ENCODE measurements at places on chromosomes 11 and 22.

GRCh38 chr11:100578831-100579311 is 108.2 kb upstream of the ARHGAP42 start:
- DNase-seq, result no peak

- DNase-seq, result no peak
Observed at GRCh38 chr22:26162926-26163325, 6.3 kb upstream of the SEZ6L start.

DNA sequence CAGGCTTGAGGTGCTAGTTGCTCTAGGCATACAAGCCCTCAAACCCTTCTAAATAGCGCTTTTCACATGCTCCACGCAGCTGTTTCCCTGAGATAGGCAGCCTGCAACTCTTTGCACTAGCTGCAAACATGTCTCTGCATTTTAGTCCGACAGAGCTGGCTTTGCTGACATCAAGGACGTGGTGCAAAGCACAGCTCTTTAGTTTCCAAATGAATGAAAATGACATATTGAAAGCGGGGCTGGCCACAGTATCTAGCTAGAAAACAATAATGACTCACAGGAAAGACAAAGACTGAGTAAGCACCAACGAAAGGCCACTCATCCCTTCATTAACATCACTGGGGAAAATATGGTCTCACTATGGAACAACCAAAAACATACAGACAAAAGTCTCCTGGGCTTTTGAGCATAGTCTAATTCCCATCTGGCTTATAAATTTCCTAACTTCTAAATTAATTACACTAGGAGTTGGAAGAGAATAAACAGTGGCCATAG is 15.3 kb upstream of the ZC3H12C start:
- DNase-seq, result no peak

DNA sequence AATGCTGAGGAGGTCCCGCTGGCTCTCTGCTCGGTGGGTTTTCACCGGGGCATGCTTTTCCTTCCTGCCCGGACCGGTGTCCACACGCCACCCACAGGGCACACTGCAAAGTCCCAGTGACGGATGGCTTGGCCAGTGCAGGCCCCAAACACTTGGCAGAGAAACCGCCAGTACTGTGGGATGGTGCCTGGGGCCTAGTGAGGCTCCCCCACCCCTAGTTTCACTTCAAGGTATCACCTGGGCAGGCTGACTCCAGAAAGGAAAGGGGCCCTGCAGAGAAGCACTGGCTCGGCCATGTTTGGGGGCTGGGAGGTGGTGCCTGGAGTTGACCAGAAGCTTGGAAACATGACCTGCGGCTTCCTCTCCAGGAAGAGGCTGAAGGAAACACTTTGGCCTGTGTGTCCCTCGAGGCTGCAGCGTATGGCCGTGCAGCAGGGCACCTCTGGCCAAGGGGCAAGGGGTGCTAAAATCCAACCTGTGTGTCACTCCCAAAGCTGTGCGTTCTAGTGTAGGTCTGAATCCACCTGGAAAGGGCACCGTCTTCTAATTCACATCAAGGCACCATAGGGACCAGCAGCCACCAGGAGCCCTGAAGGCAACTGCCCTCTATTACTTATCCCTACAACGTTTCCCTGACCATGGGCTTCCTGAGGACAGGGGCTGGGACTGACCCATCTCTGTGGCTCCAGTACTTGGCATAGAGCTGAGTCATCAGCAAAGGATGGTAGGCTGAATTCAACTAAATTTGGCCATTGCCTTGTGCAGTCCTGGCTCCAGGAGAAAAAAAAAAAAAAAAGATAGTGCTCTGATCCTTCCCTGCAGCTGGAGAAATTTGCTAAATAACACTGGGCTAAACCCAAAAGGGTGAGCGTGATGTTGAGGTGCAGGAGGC is 22.6 kb downstream of the TPBGL start:
- no peak for DNase-seq

GRCh38 chr22:37330200-37331033 is 48.1 kb downstream of the CYTH4 start:
- DNase-seq, result no peak

DNA sequence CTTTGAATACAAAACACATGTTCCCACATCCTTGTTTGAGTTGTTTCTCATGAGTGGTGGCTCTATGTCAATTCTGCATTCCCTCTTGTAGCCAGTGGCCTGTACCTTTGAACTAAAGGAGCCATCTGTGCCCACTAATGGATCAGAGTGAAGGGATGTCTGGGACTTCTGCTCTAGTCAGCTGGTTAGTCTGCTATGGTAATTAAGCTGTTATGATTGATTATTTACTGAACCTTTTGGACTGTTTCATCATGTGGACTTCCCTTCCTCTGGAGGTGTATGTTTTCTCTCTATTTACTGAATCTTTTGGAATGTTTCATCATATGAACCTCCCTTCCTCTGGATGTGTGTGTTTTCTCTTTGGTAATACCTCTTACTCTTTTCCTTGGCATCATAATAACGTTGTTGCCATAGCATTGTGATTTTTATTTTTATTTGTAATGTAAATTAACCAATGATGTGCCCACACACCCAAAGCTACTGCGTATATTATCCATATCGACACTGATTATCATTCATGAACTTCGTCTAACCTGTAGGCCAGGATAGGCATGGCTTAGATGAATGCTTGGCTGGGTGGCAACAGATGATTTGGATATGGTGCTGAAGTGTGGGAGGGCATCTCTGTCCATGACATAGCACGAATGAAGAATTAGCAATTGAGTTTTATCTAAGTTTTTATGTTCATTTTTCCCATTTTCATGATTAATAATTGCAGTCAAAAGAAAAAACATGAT is 112.3 kb upstream of the SORL1-AS1 start:
- DNase-seq, result no peak

- peak; percentile 25 for DNase-seq
Observed at GRCh38 chr22:21045585-21046294, at the start of gene LRRC74B. Gene LRRC74B (plus strand): TSS chr22:21045946. CDS start chr22:21045987, 41 bp downstream.

GRCh38 chr11:118892514-118892913 is 8.8 kb downstream of the CXCR5 start:
- no peak for DNase-seq

GRCh38 chr11:134486106-134486505 is 74.1 kb upstream of the B3GAT1 start:
- DNase-seq, result no peak

DNA sequence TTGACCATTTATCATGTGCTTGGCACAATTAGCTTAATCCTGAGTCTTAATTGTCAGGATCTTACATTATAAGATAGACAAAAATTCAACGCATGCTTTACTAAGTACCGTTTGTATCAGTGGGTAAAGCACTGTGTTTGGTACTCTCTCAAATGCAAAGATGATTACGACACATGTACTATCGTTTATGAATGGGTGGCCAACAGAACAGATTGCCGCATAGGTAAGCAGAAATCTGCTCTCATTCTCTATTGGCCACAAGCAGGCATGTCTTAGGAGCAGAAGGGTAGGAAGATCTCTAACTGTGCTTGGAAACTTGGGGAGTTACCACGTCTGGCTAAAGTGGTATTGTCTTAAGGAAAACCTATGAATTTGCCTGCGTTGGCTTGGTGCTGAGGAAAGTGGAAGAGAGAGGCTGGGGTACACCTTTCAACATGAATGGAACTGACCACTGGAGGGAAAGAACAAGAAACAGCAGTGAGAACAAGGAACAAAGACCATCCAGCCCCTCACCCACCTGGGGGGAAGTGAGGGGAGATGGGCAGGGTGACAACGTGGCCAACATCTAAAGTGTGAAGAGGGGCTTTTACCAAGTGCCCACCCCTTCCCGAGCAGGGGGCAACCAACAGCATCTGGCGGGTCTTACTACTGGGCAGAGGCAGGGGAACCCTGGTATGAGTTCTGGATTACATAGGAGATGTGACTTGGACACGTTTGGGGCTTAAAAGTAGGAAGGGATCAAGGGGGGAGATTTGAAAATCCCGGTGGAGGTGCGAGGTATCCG is 1.0 kb upstream of the TUBA8 start:
- no peak for DNase-seq

GRCh38 chr11:20452585-20452984 is 65.1 kb downstream of the PRMT3 start:
- DNase-seq, result no peak

GRCh38 chr11:76524919-76525318 is 80.1 kb downstream of the EMSY start:
- DNase-seq, result no peak

DNA sequence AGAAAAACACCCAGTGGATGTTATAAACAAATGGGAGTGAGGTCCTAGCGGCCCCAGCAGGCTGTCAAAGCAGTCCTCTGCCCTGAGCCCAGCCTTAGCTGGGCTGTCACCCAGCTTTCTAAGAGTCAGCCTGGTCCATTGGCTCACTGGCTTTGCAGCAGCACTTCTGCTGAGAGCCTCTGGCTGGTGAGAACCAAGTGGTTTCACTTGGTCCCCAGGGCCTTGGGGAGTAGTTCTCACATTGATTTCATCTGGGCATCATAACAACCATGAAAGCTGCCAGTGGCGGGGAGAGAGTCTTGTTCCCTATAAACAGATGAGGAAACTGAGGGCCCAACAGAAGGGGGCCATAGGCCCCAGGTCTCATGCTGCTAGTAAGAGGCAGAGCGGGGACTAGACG is 11.4 kb downstream of the SEC14L6 start:
- DNase-seq, result no peak

DNA sequence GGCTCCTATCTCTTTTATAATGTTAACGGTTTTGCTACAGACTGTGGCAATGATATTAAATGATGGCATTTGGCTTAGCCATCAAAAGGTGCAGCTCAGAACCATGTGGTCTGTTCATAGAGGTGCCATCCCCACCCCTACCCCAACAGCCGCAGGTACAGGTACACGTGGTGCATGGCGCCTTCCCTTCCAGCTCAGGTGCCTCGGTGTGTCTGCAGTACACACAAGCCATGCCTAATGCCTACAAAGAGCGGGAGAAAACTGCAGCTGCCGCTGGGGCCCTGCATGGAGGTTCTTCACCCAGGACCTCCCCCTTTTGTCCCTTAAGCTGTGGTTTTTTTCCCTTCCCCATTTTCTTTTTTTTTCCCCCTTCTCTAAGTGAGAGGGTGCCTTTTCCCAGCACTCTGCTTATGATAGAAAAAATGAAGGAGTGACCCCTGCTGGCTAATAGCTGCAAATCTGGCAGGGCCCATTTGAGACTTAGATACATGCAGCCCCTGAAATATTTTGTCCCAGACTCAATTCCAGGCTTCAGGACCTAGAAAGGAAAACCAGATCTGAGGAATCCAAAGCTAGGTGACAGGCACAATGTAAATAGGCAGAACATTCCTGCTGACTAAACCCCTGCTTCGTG is 6.5 kb downstream of the OR52M1 start:
- DNase-seq, result no peak

DNA sequence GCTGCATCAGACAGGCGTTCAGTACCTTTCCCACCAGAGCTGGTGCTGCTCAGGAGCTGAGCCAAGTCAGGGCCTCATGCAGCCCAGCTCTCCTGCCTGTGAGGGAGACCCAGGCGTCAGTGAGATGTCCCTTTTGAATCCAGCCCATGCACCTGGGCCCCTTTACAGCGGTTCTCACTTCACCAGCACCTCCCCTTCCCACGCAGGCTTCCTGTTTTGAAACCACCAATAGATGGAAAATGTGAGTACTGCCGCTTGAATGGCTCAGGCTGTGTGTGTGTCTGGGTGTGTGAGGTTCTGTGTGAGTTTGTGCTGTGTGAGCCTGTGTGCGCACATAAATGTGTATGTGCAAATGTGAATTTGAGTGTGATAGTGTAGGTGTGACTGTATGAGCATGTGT is 88.4 kb downstream of the UBASH3B start:
- peak; percentile 64 for DNase-seq

DNA sequence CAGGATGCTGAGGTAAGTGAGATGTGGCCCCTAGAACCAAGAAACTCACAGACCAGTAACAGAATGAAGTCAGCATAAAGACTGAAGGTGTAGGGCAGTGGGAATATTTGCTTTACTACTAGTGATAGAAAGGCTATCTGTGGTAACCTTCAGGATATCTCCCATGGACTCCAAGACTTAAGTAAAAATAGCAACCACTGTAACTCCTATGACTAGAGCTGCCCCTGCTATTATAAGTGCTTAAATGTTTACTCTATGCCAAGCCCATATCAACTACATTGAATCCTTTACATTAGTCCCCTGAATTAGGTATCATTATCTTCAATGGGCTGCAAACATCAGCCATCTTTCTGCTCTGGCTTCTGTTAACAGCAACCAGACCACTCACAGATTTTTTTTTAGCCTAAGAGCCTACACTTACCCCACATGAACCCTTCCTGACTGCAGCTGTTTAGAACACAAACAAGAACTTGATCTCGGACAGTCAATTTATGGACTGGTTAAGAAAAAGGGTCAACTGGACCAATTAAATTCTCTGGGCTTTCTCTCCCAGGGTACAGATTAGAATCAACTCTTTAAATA is 335.1 kb upstream of the API5 start:
- DNase-seq, result no peak

GRCh38 chr11:126897430-126897829 is 103.1 kb downstream of the KIRREL3 start:
- no peak for DNase-seq

DNA sequence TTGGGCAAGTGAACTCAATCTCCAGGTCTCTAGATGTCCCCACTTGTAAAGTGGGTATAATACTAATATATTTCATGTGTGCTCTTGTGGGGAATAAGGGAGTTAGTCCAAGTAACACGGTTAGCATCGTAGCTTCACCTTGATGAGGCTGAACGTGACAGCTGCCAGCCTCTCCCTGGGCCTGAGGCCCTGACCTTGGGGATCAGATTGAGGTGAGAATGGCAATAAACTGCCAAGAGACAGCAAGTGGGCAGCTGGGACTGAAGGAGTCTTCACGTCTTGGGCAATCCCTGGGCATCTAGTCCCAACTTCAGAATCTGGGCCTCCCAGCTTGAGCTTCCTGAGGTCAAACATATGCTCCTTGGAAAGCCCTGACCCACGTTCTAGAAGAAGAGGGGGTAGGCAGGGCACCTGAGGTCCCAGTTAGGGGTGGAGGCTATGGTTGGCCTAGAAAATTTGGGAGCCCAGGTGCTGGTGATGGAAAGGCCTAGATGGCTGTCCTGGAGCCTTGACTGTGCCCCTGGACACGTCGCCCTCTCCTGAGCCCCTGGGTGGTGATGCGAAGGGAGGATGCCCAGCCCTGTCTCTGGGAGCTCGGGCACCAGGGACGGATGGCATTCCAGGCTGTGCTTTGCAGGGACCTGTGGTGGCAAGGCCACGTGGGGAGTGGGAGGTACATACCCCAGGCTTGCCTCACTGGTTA is 23.4 kb downstream of the ADAMTS15 start:
- no peak for DNase-seq

GRCh38 chr22:46513908-46514550 is 23.4 kb downstream of the CELSR1 start:
- no peak for DNase-seq

DNA sequence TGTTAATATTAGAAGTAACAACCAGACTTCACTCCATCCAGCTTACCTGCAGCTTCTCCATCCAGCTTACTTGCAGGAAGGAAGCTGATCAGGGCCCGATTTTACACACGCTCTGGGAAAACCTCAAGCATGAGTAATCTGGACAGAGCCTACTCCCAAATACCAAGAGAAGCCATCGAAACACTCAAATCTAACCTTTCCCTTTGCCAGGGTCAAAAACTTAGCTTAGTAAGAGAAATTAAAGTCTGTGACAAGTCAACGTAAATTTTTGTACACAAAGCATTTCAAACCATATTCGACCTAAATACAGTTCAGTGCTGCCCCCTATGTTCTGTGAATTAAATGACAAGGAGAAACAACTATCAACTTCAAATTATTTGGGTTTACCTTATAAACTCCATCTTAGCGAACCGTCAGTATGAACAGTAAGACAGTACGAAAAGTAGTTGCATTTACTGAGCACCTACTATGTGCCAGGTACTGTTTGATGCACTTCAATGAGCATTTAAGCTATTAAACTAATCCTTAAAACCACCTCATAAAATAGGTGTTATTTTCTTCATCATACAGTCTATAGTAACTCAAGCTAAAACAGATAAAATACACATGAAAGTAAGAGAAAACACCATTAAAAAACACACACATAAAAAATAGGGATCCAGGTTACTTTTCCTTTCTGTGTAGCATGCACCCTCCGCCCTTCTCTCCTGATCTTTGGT is 36.9 kb downstream of the ARFGAP3 start:
- DNase-seq, result no peak

Data from stimulated activated CD4-positive, alpha-beta T cell treated with anti-CD3 and anti-CD28 coated beads, Interleukin-15, amount 100 ng/mL, for 1 hour (primary cell).